ENCODE measurements at places on chromosomes 12 and 14. TPM values are rescaled to one million over a fixed set of nuclear protein-coding genes. Genes with fewer than 3 reads are reported as not detected.

NYNRIN gene
- 171 TPM for total RNA-seq

CLEC2A gene
- total RNA-seq = 0.29 TPM

PIANP gene
- 3.7 TPM for total RNA-seq

SPRYD4 gene
- 5.7 TPM for total RNA-seq

A2ML1 gene
- 0.14 TPM for total RNA-seq

COX14 gene
- 24.2 TPM for total RNA-seq

PROX2 gene
- total RNA-seq = not detected

OR6C74 gene
- total RNA-seq = not detected

MYF5 gene
- not detected for total RNA-seq

CDK4 gene
- 175 TPM for total RNA-seq

- DNase-seq = no peak
Measured at GRCh38 chr14:105299654-105300541, 903 bp downstream of the BRF1 start.

- DNase-seq = peak; percentile 16
Measured at GRCh38 chr14:104103446-104104075, 18.1 kb downstream of the ASPG start.

DNA sequence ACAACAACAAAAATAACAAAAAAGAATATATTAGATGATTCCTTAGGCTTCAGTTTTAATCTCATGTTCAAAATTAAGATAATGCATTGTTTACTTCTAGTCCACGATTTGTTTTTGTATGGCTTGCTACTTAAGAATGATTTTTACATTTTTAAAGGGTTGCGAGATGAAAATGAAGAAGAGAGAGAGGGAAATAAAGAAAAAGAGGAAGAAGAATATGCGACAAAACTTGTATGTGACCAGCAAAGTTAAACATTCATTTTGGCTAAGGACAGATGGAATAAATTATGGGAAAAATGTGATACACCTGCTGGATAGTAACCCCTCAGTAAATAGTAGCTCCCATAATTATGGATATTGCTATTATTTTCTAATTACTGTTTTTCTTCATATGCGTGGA lies 1.2 kb upstream of the GIT2 start:
- no peak for DNase-seq

DNA sequence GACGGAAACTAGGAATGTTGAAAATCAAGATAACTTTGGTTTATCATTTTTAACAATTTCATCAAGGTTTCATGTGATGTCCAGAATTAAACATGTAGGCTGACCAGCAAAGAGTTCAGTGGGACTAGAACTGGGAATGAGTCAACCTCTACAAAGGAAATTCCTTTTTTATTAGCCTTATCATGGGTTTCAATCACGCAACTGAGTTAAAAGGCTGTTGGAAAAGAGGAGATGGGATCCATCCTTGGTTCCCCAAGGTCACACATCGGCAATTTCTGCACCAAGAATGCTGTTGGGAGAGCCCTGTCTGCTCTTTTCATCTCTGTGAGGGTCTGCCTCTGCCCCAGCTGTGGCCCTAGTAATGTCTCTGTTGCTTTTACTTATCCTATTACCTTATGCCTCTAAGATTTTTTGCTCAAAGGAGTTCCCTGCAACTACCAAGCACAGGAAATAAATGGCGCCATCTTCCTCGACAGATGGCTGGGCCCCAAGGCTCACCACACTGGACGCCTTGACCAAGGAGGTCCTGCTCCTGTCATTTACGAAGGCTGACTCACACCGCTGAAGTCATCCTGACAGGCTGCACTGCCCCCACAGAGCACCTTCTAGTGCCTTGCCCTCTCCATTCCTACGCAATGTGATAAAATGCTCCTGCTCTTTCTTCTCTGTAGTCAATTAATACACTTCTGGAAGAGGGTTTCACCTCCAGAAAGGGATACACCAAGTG lies 367.4 kb downstream of the GXYLT1 start:
- DNase-seq = no peak

DNA sequence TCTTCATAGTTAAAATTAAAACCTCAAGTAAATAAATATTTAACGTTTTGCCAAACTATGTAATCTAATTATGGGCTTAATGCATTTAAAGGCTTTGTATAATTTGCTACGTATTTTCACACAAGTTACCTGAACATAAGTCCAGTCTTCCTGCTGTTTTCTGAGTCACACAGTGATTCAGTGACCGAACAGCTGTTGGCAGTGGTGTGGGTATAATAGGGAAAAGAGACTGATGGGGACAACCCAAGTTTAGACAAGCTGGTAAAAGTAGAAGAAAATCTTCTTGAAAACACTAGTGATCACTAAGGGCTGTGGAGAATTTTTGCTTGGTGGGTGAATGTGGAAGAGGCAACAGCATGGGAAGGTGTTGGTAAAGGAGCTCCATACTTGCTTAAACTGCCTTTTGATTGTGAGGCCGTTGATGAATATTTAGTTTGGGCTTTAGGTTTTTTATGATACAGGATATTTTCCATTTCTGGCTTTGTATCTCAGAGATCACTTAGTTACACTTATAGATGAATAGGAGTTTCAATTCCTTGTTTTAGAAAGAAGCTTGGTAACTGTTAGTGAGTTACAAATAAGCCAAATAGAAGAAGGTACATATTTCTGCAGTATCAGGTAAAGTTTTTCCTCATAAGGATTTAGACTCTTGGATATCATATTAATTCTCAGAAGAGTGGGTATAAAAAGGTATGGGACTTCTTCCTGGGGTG lies 23.9 kb downstream of the LRRK2 start:
- no peak for DNase-seq

DNA sequence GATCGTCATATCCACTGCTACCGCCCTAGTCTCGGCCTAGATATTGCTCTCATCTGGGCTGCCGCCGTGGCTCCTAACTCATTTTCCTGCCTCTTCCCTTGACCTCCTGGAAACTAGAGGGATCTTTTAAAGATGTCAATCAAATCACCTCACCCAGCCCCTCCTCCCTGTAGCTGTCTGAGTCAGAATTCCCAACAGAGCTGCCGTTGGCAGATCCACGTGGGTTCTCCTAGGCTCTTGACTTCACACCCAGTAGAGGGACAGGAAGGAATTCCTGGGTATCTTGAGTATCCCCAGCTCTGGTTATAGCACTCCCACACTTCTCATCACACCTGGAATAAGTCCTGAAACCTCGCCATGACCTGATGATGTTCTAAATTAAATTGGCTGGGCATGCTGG lies 11.9 kb downstream of the TGFB3 start:
- DNase-seq = no peak

DNA sequence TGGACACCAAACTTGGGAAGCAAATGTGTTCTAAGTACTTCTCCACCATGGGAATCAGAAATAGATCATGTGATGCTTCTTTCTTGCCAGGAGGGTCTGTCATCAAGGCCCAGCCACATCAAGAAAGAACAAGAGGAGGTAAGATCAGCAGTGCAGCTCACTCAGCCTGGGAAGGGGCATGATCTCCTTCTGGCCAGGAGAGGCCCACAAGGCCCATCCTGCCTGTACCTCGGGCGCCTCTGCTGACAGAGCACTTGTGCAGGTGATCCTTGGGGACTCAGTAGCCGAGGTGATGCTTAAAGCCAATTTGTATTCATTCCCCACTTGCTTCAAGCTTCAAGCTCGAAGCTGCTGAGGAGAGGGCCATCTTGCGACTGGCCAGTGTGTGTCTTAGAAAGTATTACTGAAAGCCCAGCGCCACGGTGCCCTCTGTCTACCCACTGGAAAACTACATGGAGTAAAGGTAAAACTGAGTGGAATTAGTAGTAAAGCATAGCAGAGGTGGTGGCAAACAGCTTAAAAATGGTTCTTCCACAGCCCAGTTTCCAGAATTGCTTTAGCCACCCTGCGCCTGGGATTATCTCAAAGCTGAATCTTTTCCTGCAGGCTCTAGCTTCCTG lies 26.2 kb downstream of the RTRAF start:
- DNase-seq = no peak

GRCh38 chr14:25003537-25003936 lies 46.4 kb downstream of the STXBP6 start:
- DNase-seq = no peak

GRCh38 chr14:81400852-81401251 lies 728 bp upstream of the STON2 start:
- DNase-seq = no peak

GRCh38 chr12:124688356-124688992 lies 121.1 kb upstream of the NCOR2 start:
- DNase-seq = no peak
